Stimulated activated CD4-positive, alpha-beta T cell treated with anti-CD3 and anti-CD28 coated beads, TNF-alpha, amount 100 ng/mL, for 48 hours (primary cell): ENCODE measurements at places on chromosomes 3 and 15.

DNA sequence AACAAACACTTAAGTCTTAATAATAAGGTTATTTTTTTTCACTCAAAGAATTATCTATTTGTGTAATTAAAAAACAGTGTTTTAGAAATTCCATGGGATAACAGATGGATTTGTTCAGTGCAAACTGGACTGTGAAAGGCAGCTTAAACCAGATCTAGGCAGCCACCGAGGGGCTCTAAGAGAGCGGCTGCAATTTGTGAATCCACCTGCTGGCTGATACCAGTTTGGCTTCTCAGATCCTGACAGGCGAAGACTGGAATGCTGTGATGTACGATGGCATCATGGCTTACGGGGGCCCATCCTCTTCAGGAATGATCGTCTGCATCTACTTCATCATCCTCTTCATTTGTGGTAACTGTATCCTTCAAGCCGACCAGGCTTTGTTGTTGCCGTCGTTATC, 119.6 kb downstream of the CHDH start:
- DNase-seq, result no peak

DNA sequence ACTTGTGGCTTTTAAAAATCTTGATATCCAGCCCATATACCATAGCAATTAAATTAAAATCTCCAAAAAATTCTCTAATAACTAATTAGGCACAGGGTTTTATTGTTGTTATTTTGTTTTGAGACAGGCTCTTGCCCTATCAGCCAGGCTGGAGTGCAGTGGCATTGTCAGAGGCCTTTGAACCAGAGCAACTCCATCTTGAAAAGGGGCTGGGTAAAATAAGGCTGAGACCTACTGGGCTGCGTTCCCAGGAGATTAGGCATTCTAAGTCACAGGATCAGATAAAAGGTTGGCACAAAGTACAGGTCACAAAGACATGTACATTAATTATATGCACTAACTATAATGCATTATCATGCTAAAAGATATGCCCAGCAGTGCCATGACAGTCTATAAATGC, 31.2 kb upstream of the ACP3 start:
- no peak for DNase-seq

DNA sequence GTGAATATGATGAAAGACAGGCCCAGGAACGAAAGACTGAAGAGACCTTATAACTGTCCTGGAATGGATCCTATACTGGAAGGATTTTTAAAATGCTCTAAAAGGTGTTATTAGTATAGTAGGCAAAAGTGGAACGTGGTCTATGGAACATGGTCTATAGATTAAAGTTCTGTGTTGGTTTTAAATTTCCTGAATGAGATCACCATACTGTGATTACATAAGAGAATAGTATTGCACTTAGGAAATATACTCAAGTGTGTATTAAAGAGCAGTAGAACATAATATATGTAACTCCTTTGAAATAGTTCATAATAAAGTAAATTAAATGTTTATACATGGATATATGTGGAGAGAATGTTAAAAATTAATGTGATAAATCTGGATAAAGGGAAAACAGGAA, 68.2 kb downstream of the SPRED1 start:
- no peak for DNase-seq

DNA sequence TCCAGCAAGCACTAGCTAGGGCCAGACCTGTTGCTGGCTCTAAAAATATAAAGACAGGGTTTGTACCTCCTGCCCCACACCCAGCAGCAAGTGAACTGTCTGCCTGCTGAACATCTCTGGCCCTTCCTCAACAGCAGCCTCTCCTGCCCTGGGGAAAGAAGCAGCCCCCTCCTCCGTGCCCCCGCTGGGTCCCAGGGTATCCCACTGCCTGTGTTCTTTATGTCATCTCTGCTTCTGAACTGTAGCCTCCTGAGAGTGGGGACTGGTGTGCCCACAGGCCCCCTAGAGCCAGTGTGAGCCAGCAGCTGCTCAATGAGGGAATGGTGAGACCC, 54.5 kb downstream of the ACAD9 start:
- DNase-seq, result no peak

DNA sequence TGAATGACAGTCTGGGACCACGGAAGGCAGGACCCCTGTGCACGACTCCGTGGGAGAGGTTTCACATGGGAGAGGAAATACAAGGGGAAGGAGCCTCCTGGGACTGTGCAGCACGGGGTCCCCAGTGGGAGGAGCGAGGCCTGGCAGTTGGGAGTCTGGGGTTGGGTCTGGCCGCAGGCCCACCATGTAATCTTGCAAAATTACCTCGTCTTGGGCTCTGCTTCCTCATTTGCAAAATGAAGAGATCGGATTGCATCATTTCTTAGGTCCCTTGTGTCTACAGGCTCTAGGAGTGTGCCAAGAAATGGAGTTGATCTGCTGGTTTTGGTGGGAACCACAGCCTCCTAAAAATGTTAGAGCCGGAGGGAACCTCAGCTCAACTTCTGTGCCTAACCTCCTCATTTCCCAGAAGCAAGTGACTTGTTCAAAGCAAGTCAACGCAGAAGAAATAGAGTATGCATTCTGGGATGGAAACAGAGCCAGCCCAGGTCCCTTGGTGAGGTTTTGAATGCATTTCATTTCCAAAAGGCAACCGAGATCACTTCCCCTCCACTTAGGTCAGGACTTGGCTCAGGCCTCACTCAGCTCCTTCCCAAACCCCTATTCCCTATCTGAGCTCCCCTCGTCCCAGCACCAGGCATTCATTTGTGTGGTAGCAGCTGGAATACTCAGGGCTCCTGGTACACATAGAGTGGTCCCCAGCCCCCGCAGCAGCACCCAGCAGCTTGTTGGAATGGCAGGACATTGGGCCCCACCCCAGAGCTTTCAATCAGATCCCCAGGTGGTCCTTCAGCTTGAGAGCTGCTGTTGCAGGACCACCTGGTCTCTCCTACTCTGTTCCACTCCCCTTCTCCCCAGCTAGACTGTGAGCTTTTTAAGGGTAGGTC, 267.7 kb downstream of the XXYLT1 start:
- no peak for DNase-seq

- DNase-seq, result peak; percentile 9
These were observed 190.5 kb upstream of the CMC1 start for GRCh38 chr3:28050885-28051284.

GRCh38 chr3:14216257-14217048, 37.8 kb downstream of the LSM3 start:
- DNase-seq, result peak; percentile 26

- DNase-seq, result peak; percentile 11
These were observed 74.1 kb downstream of the LRTM1 start for GRCh38 chr3:54853573-54854404.

DNA sequence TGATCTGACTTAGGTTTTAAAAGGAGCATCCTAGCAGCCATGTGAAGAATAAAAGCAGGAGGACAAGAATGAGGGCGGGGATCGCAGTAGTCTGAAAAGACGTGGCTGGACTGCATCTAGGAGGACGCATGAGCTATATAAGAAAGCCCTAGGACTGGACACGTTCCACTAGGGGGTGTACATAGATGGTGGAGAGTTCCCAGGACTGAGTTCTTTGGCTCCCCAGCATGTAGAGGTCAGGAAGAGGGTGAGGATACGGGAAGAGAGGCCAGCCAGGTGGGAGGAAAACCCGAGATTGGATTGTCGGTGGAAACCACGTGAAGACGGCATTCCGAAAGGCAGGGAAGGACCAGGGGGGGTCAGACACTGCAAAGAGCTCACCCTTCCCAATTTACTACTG, 64.2 kb upstream of the CFAP161 start:
- DNase-seq, result no peak

DNA sequence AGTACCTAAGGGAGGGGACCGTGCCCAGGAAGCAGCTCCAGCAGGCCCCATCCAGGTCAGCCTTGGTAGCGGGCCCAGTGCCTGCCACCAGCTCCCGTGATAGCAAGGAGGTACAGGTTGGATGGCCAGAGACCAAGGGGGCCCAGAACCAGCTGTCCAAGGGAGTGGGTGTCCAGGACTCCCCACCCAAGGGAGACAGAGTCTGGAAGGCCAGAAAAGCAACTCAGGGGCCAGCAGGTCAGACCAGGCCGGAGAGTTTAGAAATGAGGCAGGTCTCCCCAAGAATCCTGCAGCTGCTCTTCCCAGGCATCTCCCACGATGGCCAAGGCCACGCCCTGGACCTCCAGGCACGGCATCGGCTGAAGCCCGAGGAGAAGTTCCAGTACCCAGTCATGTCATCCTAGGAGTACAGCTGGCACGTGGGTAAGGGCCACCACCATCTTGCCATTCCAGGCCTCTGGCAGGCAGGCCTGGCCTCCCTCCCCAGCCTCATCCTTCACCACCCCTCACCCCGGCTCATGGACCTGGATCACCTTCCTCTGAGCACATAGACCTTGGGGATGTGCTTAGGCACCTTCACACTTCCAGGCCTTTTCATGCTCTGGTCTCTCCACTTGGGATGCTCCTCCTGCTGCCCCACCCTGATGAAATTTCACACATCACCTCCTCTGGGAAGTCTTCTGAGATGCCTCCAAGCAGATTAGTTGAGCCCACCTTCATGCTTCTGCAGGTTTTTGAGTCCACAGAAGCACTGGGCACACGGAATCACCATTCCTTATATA, 30.5 kb downstream of the DNASE1L3 start:
- DNase-seq, result no peak

DNA sequence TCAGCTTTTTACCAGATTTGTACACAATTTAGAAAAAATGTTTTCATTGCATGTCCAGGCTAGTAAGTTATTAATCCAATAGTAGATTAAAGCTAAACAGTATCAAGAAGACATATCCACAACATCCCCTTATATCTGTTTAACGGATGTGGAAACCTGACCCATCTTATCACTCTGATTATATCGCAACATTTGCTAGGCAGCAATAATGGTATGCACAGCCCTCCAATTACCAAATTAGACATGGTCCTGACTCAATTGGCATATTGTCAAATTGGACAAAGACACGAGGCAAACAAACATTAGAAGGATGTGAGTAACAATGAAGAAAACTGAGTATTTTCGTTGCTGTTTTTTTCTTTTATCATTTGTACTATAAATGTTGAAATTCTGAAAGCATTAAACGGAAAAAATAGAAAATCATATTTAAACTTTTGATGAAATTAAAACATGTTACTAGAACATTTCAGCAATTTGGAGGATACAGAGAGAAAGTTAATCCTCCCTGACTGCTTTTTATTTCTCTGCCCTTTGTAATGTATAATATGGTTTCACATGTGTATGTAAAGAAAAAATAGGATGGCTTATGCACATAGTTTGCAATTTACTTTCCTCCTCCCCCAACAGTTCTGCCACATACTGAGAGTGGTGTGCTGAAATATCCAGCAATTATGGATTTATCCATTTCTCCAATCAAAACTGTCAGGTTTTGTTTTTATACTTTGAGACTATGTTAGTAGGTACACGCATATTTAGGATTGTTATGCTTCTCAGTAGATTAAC, 633.7 kb downstream of the ZIC1 start:
- no peak for DNase-seq

- DNase-seq, result no peak
These were observed 1.4 kb downstream of the EPHB1 start for GRCh38 chr3:134796281-134797056.

DNA sequence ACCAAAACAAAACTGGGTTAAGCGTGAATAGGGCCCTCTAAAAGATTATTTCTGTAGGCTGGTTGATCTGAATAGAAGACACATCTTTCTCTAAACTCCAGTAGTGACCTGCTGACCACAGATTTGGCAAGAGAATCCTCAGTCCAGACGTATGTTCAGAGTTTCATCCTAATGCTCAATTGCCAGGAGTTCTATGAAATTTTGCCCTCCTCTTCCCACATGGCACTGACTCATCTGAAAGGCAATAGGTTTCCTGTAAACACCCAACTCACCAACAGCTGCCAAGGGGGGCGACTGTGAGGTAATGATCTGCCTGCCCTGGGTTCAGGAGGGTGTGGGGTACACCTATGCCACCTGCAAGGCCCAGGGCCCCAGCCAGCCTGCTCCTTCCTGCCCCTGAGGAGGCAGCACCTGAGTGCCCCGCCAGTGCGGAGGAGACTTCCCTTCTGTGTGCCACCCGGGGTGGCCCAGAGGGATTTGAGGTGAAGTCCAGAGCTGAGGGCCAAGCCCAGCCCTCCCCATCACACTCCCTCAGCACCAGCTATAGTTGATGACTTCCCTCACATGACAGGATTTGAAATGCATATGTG, 8.4 kb upstream of the PLA2G4D start:
- DNase-seq, result no peak

- DNase-seq, result no peak
These were observed 477.7 kb upstream of the CFAP20DC start for GRCh38 chr3:59527493-59527892.

- DNase-seq, result no peak
These were observed 214.8 kb upstream of the TPRG1 start for GRCh38 chr3:188956839-188957489.

- no peak for DNase-seq
These were observed 47.9 kb downstream of the SEMA3G start for GRCh38 chr3:52396907-52397591.

GRCh38 chr3:65714134-65714533, 324.6 kb downstream of the MAGI1 start:
- no peak for DNase-seq

DNA sequence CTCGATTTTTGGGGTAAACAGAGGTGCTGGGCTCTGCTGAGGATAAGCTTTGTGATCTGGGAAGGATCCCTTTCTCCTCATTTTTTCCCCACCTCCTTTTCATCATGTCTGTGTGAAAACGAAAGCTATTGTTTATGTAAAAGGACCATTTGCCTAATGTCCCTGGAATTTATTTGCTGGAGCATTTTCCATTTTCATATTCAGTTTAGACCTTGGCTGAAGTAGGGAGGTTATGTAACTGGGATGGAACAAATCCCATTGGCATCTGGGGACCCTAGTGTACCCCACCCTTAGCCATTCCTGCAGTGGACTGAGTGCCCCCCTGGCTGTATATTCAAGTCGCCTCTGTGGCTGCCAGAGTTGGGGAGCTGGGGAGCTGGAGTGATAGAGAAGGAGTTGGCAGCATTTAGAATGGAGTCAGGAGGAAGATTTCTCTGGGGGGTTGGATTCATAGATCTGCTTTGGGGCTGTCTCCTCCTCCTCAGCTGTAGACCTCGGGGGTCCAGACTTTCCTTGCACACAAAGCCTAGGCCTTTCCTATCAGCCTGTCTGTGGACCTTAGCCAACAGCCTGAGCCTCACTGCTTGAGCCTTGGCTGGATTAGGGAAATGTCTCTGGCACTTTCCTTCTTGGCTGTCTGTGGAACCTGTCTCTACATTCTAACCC, 270.4 kb upstream of the CTDSPL start:
- no peak for DNase-seq
